Stimulated activated CD4-positive, alpha-beta T cell treated with anti-CD3 and anti-CD28 coated beads, Interleukin-1b, Interleukin-23, amount 100 ng/mL, for 1 hour (primary cell): ENCODE measurements at places on chromosomes 12 and 14.

DNA sequence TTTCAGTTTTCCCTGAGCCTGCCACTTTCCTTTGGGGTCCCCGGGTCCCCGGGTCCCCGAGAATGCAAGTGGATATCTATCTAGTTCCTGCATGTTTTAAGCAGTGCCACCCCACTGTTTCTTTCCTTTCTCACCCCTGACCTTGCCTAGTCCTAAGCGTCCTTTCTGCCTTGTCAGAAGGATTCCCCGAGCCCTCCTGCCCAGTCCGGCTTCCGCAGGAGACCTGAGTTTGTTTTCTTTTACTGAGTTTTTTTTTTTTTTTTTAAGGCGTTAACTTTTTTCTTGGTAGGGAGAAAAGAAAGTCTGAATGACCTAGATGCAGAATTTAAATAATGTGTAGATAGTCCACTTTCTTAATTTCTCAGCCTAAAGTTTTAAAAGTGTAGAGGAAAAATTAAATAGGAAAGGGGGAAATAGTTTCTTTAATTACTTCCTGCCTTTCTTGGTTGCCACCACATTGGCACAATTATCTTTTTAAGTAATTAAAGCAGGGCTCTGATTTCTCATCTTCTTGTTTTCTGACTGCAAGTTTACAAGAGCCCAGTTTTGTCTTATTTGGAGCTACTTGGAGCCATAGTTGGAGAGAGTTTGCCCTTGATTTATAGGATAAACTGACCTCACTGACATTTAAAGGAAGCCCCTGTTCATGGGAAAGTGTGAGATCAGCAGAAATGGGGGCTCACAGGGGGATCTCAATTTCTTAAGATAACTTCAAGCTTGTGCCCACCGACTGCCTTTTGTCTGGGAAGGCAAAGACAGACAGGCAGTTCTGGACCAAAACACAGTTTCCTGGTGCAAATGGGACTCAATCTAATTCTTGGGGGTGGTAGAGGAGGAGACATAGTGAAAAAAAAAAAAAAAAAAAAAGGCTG lies 2.9 kb downstream of the PAX9 start:
- DNase-seq, result no peak

DNA sequence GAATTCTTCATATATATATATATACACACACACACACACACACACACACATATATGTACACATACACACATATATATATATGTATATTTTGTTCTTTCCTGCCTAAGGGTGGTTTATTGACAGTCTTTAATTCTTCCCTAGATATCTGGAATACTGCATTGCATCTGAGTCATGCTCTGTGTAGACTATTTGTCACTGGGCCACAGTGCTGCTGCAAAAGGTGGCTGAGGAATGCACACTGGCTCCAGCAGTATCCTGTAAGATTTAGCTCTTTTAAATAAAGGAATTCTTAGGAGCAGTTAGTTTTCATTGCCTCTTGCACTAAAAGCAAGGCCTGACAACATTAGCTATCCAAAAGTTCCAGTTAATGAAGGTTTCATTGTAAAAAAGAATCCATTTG lies 200.9 kb downstream of the APAF1 start:
- DNase-seq, result no peak

GRCh38 chr14:105986894-105987284 lies 460.5 kb downstream of the TMEM121 start:
- DNase-seq, result no peak

DNA sequence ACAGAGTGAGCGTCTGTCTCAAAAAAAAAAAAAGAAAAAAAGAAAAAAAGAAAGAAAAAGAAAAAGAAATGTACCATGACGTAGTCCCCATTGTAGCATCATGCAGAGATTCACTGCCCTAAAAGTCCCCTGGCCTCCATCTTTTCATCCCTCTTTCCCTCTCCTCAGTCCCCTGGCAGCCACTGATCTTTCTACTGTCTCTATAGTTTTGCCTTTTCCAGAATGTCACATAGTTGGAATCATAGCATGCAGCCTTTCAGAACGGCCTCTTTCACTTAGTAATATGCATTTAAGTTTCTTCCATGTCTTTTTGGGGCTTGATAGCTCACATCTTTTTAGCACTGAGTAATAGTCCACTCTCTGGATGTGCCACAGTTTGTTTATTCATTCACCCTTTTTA lies 60.5 kb upstream of the NCOR2 start:
- no peak for DNase-seq
